ENCODE measurements at places on chromosomes 2 and 18.

- no peak for DNase-seq
These were observed 436.0 kb upstream of the CWC22 start for GRCh38 chr2:180442860-180443644.

- DNase-seq = no peak
These were observed 801.2 kb upstream of the PIK3C3 start for GRCh38 chr18:41153871-41154270.

GRCh38 chr18:23968638-23969604 is 45.6 kb upstream of the TTC39C start:
- DNase-seq = no peak

DNA sequence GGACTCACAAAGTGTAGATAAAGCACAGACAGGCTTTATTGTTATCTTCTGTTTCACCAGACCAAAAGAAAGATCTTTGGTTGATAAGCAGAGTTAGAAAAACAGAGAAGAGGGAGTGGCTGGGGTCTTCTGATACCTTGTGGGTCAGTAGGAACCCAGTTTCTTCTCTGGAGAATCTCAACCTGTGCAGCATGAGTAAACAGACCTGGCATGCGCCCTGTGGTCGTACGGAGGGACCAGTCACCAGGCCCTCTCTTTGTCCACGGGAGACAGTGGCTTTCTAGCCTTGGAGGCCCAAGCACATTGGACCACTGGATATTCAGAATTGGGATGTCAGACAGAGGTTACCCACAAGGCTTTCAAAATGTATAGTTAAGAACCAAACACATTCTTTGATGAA is 418.9 kb upstream of the FANCL start:
- no peak for DNase-seq

DNA sequence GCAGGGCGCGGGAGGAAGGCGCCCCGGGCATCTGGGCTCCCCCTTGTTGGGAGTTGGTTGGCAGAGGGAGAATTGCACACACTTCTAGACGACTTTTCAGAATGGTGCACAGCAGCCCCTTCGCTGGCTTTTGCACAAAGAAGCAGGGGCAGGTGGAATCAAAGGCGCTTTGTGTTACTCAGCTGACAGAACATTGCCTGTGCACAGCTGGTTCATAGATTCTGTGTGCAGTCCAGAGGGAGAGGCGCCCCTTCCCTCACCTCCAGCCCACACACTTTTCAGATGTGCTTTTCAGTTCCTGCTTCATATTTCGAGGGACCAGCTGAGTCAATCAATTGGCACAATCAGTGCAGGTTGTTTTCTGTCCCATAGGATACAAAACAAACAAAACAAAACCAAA is 348.4 kb upstream of the RAB12 start:
- DNase-seq = no peak

GRCh38 chr2:29663268-29663667 is 258.1 kb downstream of the ALK start:
- DNase-seq = no peak

- DNase-seq = no peak
These were observed 191.9 kb upstream of the CRIM1 start for GRCh38 chr2:36163520-36164254.

DNA sequence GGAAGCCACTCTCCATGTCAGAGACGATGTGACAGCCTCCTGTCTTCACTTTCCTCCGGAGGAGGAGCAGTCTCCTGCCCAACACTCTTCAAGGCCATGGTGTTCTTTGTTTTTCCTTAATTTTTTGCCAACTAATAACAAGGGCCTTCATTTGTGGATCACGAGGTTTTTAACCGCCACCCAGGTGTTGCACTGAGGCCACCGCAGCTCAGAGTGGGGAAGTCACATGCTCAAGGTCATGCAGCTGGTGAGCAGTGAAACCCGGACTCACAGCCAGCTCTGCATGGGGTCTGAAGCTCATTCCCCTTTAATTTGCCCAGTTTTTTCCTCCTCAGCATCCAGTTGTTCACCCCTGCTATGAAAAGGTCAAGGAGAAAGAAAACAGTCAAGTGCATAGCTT is 19.6 kb downstream of the ENOSF1 start:
- DNase-seq = no peak

- DNase-seq = no peak
These were observed 423.7 kb downstream of the TXNL1 start for GRCh38 chr18:56214706-56215105.

GRCh38 chr2:190365499-190366204 is 22.3 kb downstream of the INPP1 start:
- DNase-seq = no peak

DNA sequence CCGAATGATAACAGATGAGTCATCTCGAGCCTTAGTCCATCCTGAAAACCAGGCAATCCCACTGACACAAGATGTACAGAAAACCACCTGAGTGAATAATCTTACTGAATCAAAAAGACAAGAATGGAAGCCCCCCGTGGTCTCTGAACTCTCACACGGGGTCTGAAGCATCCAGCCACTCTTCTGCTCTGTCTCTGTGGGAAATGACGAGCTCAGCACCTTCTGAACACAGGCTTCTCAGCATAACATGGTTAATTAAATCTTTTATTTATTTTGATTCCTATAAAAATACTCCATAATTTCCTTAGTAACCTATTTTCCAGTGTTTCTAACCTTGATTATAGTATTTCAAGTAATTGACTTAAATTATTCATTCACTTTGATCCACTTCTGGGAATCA is 203.7 kb downstream of the TMEM163 start:
- DNase-seq = no peak

DNA sequence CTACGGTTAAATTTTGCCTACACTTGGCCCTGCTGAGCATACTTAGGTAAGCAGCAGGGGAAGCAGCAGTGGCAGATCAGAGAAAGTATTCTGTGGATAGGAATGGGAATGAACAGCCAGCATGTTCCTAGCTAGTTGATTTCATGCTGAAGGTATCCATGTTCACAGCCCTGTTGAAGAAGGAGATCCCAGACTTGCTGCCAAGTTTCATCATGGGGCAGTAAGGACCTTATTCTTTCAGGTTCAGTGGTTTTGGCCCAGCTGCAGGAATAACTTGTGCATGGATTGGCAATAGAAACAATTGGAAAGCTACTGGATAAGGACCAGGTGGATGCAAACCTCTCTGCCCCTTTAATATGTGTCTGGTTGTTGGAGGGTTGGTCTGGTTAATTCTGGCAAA is 98.2 kb upstream of the TMEM178A start:
- DNase-seq = no peak

DNA sequence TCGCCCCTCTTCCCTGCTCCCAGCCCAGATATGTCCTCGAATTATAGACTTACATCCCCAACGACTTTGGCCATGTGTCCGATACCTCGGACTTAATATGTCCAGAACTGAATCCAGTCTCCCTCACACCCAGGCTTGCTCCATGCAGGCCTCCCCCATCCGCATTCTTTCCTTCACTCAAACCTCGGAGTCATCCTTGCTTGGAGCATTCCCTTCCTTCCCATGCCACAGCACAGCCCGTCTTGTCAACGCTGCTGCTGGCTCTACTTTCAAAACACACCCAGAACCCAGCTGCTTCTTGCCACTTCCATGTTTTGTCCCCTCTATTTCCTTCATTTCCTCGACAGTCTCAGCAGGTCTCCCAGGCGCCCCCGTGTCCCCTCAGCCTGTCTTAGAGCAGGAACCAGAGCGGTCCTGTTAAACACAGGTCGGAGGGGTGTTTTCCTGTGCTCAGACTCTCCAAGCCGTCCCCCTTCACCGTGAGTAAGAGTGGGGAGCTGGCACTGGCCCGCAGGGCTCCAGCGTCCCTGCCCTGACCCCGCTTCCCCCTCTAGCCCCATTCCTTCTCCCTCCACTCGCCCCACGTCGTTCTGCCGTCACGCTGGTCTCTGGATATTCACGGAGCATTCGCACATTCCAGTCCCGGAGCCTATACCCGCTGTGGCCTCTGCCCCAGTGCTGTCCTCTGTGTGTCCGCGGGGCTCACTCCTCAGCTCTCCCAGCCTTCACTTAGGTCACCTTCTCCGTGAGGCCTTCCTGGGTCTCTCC is 54.4 kb downstream of the VAPA start:
- no peak for DNase-seq

DNA sequence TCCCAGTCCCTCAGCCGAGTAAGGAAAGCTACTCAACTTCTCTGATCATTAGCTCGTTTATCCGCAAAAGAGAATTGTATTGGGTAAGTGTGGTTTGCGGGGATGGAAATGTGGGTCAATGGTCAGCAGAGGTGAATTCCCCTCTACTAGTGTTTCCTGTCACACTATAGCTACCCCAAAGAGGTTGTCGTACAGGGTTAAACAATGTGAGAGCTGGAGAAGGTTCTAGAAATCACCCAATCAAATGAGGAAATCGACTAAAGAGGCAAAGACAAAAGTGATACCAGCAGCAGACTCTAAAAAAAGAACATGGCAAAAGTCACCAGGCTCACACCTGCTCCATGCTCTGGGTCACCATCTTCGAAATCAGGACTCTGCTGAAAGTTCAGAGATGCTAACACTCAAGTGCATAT is 144.7 kb upstream of the ITGA4 start:
- no peak for DNase-seq
